Cerebellum (tissue), 4 donors: ENCODE measurements at places on chromosomes 3 and 15. TPM values are rescaled to one million over a fixed set of nuclear protein-coding genes. Genes with fewer than 3 reads are reported as not detected.

GOLGA8S gene
- 0.18 TPM for total RNA-seq

MASP1 gene
- 50.4 TPM for total RNA-seq

DPPA4 gene
- total RNA-seq: 4.6 TPM

MAGEL2 gene
- 3.4 TPM for total RNA-seq

PRSS50 gene
- total RNA-seq: 0.45 TPM

DNA sequence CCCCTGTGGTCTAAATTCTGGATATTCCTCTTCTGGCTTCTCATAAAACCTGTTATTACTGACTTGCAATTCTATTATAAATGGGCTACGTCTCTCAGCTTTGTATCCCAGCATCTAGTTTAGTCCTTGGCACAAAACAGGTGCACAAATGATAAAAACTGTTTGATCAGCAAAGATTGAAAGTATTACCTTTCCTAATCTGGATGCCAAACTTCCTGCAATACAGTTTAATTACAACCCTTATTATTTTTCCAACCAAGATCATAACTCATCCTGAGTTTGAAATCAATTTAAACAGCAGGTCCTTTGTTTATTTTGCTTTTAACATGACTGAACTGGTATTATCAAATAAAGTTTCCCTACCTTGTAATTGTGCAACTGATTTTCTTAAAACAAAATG is 132.6 kb downstream of the ATP1B3 start:
- DNase-seq: no peak

- no peak for DNase-seq
Observed at GRCh38 chr15:39079296-39079847, 501.5 kb upstream of the THBS1 start.

- no peak for DNase-seq
Observed at GRCh38 chr3:81579744-81580143, 181.7 kb downstream of the GBE1 start.

GRCh38 chr3:79845546-79845945 is 77.7 kb upstream of the ROBO1 start:
- DNase-seq: no peak

GRCh38 chr15:78223396-78224022 is 10.9 kb downstream of the ACSBG1 start:
- DNase-seq: no peak

- DNase-seq: no peak
Observed at GRCh38 chr3:33991673-33992072, 193.2 kb downstream of the PDCD6IP start.

DNA sequence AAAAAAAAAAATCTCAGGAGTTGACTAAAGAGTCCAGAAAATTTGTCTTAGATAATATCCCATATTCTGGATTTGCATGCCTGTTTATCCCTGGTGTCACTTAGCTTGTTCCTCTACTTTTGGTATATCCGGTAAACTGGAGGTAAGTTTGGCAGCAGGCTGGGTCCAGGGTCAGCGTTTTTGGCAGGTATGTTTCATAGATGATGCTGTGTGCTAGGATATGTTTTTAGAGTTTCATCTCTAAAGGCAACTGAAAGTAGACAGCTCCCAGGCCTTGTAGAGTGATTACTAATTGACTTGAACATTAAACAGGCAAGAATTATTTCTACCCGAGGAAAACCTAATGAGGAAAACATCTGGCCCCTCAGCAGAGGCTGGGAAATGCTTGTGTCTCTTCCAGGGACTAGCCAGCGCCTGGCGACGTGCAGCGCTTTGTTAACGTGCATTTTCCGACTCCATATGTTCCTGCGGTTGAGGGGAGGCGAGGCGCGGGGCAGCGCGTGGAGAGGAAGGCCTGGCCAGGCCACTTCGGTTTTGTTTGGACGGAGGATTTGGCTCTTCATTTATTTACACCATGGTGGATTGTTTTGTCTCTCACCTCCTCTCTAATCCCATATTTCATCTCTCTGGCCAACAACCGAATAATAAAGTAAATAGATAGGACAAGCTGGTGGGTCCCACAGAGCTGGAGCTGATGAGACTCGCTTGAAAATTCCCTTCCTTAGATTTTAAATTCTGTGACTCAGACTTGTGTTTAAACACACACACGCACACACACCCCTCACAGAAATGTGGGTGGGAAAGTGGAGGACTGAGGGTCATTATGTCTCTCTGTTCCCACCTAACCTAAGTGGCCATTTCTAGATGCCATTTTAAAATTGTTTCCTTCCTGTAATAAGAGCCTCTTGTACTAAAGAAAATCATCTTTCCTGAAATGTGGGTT is 65.3 kb downstream of the ASB7 start:
- DNase-seq: no peak

DNA sequence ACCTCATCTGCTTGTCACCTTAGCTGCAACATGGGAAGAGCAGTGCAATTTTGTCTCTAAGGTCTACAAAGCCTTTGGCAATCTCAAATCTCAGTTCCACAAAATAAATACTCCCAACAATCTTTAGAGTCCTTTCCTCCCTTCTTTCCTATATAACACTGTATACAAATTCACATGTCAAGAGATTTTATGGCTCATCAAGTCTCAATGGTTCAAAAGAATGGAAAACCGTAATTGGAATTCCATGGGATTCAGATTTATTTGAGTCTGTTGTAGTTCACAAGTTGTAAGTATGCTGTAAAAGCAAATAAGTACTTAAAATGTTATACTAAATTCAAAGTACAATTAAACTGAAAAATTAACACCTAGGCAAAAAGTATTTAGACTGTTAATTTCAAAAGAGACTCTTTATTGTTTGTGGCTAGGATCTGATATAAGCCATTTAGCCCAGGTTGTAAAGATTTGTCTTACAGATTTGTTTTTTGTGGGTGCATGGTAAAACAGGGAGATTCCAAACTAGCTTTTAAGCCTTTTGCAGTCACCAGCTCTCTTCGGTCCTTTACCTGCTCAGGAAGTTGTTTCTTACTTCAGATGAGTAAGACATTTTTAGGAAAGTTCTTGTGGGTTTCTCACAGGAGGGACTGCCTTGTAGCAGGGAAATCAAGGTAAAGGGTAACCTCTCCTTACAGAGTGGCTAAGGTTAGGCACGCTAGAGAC is 50.1 kb downstream of the CMSS1 start:
- DNase-seq: no peak

DNA sequence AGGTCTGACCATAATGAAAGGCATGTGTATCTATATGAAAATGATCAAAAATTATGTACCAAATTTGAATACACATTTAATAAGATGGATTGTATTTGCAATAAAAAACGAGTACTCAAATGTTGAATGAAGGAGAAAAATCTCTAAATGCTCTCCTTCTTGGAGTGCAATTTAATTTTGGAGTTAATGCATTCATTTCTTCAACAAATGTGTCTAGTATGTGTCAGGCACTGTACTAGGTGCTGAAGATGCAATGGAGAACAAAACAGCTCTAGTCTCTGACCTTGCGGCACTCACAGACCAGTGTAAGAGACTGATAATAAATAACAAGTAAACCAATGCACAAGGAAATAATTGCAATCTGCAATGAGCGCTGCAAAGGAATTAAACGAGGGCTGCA is 28.8 kb downstream of the CA12 start:
- DNase-seq: no peak

GRCh38 chr3:173268781-173269180 is 127.7 kb upstream of the SPATA16 start:
- DNase-seq: no peak

DNA sequence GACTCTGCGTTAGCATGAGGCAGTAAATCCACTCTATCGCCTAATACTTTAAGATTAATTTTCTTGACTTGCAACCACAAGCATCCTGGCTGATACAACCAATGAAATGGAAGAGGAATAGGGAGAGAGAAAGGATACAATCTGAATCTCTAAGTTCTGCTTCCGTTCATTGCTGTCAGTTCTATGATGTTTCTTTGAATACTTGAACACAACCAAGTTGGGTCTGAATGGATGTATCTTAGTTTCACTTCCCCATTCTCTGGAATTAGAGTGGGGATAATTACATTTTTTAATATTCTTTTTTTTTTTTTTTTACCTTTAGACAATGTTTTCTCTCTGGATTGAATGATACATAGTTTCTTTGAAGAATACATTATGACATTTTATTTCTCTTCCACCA is 22.9 kb downstream of the PDE8A start:
- no peak for DNase-seq
